ENCODE measurements at places on chromosomes 2 and 18.
A peak's percentile ranks its signal among the peaks of the same experiment; 100 is the strongest.

DNA sequence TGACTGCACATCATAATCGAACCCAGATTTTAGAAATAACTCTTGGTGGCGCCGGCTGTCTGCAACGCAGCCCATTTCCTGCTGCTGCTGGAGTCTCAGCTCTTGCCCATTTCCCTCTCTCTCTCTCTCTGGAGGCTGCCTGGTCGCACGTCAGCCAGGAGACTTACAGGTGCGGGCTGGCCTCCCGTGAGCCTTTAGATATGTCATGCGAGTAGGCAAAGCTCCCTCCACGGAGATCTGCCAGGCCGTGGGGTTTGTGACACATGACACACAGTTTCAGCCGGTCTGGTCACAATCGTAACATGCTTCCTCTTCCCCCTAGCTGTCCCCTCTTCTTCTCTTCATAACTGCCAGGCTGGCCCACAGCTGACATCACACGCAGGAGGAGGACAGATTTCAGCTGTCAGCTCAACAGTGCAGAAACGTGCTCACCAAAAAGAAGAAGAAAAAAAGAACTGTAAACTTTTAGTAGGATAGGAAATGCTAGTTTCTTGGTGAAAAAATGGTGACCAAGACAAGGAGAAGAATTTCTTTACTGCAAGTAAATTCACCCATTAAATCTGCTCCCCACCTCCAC is 489.3 kb downstream of the ZNF516 start:
- DNase-seq, result no peak

GRCh38 chr2:175227393-175227792 is 45.9 kb upstream of the ATP5MC3 start:
- no peak for DNase-seq

DNA sequence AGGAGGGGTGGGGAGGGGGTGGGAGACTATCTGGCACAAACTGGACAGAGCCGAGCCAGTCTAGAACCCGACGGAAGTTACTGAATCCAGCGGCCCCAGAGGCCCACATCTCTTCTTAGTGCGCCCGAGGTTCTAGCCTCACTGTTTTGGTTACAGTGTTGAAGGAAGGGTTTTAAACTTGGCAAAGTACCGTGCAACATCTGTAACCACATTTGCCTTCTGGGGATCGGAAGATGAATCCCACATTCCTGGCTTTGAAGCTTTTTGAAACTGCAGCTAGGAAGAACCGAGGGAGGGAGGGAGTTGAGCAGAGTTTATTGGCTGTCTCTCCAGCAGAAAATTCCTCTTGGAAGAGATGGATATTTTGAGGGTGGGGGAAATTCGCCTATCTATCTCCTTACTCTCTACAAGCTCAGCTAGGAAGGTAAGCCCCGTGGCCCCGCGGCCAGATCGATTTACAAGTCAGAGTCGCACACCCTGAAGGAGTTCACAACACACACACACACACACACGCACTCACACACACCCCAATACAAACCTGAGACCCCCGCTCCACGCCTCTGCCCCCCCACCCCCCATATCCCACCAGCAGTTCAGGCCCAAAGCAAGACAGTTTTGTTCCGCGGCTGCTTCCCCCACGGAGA is 1.0 kb downstream of the ACVR1 start:
- DNase-seq, result peak; percentile 74

DNA sequence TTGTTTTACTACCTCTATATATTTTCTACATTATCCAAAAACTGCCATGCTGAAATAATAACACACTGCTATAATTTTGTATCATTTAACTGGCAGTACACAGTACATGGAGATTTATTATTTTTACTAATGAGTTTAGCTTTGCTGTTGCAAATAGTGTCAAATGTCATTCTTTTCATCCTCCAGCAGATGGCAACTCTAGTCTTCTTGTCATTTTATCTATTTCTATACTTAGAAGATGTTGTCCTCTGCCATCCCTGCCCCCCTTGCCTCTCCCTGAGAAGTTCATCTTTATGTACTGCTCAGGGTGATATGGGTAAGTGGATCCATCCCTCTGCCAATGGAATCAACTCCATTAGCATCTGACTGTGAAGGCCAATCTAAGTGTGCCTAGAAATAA is 21.7 kb upstream of the LRRTM1 start:
- no peak for DNase-seq
